ENCODE measurements at places on chromosomes 12 and 14.

DNA sequence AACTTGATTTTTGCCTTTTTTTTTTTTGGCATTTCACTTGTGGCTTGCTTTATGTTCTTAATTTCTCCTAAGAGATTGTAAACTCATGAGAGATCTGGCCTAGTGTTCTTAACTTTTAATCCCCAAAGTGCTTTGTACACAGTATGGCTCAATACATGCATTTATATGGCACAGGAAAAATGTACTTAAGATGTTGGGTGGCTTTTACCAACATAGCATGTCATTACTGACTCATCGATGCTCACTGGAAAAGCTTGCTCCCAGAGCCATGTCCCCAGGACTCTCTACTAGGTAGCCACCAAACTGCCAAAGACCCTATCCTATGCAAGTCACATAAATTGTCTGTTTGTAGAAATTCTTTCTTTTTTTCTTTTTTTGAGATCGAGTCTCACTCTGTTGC lies 13.1 kb upstream of the SMCO3 start:
- DNase-seq = no peak

GRCh38 chr14:30180219-30180618 lies 252.6 kb upstream of the PRKD1 start:
- no peak for DNase-seq

GRCh38 chr12:116310082-116310481 lies 32.6 kb upstream of the MED13L start:
- no peak for DNase-seq

DNA sequence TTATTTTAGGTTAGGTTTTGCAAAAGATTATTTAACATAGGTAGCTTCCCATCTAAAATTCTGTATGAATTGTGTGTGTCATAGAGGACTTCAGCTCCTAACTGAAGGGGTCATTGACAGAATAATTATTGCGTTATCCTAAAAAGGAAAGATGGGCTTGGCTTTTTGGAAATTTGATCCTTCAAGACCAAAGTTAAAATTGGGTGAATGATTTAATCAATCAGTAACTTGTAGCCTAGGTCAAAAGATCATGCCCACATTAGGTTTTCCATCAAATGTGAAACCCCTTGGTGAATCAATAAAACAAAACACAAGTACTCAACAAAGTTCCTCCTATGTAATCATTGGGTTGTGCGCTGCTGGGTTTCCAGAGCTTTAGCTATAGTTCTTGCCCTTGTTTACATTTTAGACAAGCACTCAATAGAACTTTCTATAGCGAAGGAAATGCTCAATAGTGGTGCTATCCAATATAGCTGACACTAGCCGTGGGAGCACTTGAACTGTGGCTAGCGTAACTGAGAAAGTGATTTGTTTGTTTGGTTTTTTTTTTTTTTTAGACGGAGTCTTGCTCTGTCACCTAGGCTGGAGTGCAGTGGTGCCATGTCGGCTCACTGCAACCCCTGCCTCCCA lies 37.6 kb upstream of the ARHGAP5 start:
- DNase-seq = no peak

- no peak for DNase-seq
Measured at GRCh38 chr12:122020795-122021192, 890 bp upstream of the BCL7A start.

DNA sequence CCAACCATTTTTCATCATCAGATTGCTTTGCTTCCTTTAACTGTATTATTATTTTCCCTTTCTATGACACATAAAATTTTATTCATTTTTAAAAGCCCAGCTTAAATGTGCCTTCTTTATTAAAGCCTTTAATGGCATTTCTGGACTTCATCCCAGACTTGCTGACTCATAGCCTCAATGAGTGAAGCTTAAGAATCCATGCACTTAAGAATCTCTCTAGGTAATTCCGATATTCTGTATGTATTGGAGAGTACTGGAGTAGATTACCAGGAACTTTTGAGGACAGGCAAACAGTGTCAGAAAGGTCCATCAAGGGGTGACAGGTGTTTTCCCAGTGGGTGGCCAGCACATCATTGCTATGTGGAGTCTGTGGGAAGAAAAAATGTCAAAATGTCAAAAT lies 107.9 kb downstream of the PTPRQ start:
- peak; percentile 8 for DNase-seq

DNA sequence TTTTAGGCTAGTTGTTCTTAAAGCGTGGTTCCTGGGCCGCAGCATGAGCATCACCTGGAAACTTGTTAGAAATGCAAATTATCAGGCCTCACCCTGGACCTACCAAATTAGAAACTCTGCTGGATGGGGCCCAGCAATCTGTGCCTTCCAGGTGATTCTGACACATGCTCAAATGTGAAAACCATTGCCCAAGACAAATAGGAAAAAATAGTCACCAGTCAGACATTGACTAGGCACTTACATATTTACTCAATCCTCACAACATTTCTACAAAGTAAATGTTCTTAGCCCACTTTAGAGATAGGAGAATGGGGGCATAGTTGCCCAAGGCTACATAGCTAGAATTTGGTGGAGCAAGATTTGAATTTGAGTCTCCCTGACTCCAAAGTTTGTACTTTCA lies 3.3 kb downstream of the CELA1 start:
- DNase-seq = no peak

DNA sequence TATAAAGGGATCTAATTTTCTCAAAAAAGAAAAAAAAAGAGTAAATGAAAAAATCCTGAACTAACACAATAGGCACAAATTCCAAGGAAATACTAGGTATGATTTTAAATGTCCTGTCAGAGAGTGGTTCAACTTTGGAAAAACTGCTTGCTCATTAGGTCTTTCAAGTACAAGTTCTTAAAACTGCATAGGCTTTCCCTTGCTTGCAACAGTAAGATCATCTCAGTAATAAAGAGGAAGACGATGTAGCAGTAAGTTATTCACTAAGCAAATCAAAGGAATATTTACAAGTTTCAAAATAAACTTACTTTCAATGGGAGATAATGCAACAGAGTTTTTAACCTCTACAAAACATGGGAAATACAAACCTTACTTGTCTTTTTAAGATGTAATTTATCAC lies 21.6 kb downstream of the CORO1C start:
- DNase-seq = no peak

- no peak for DNase-seq
Measured at GRCh38 chr14:96893966-96894622, 96.9 kb downstream of the VRK1 start.

DNA sequence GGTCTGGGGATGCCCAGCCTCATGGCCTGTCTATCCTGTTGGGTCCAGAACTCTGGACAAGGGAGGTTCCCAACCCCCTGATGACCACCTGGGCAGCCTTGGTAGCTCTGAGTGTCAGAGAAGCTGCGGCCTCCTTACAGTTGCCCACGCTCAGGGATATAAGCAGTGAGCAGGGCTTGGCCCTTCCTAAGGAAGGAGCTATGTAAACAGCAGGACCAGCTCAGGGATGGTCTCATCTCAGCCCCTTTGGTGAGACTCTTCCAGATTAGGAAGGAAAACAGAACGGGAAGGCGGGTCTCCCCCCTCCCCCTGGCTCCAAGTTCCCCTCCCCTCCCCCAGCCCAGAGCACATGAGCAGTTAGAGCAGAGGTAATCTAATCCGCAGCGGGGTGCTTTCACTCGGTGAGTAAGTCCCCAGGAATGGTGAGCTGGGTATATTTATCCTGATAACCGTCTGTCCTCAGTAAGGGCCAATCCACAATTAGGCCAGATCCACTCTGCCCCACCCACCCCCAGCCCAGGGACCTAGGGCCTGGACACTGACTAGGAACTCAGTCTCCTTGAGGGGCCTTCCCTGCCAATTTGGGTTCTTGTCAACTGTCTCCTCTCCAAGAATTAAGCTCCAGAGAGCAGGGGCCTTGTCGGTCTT lies 29.5 kb upstream of the RPLP0 start:
- DNase-seq = peak; percentile 59
